NCI-H1436 treated with DMSO at 0.1 percent for 48 hours (cell line): ENCODE measurements at places on chromosomes 7 and 10.

GRCh38 chr10:44781131-44781530 is 130.0 kb upstream of the TMEM72 start:
- no peak for DNase-seq

DNA sequence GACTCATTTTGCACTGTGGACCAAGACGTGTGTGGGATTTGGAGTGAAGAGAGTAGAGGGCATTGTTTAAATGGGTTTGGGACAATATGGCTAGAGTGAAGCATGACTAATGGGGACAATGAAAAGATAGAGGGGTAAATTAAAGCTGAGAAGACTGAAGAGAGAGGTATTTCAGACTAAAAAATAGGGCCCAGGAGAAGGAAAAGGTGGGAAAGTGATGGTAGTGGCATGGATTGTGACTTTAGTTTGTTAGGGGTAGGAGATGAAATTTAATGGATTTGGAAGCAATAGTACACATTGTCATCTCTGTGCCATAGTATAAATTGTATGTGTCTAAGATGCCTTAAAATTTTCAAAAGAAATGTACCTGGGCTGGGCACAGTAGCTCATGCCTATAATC is 18.2 kb downstream of the CDK1 start:
- no peak for DNase-seq

GRCh38 chr10:78472551-78472890 is 438.9 kb downstream of the RPS24 start:
- no peak for DNase-seq

DNA sequence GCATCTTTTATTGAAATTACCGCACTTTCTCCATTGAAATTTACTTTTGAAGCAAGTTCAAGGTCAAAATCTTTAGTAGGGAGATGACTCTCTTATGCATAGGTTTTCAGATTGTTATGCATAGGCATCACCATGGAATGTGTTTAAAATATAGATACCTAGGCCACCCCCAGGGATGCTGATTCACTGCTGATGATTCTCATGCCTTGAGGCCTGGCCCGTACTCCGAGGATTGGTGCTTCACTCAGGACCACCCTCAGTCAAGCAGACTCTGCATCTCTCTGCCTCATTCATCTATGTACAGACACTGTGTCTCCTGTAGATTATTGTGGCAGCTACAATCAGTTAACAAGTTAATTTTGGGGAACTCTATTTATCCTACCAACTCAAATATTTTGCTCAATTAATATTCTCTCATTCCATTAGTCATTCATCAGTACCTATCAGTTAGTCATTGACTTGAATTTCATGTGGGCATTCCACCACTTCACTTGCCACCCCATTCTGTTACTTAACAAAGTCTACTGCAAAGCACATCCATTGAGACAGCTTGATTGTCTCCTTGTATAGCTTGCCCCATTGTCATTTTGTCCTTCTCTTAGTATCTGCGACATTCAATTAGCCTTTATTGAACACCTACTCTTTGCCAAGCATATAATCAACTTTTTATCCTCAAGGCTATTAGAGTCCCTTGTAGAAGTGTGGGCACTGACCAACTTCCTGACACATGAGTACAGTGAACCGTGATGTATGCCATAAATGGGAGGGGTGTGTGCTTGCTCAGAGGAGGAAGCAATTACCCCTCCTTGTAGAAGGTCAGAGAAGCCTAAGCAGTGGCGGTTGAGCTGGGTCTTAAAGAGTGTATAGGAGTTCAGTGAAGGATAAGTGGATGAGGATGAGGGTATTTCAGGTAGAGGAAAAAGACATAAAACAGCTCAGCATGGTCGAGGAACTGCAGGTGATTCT is 255.6 kb upstream of the BMPER start:
- DNase-seq, result no peak

GRCh38 chr7:97801108-97801507 is 69.2 kb downstream of the TAC1 start:
- no peak for DNase-seq

- no peak for DNase-seq
These were observed 183.1 kb downstream of the TAX1BP1 start for GRCh38 chr7:27922907-27923641.

DNA sequence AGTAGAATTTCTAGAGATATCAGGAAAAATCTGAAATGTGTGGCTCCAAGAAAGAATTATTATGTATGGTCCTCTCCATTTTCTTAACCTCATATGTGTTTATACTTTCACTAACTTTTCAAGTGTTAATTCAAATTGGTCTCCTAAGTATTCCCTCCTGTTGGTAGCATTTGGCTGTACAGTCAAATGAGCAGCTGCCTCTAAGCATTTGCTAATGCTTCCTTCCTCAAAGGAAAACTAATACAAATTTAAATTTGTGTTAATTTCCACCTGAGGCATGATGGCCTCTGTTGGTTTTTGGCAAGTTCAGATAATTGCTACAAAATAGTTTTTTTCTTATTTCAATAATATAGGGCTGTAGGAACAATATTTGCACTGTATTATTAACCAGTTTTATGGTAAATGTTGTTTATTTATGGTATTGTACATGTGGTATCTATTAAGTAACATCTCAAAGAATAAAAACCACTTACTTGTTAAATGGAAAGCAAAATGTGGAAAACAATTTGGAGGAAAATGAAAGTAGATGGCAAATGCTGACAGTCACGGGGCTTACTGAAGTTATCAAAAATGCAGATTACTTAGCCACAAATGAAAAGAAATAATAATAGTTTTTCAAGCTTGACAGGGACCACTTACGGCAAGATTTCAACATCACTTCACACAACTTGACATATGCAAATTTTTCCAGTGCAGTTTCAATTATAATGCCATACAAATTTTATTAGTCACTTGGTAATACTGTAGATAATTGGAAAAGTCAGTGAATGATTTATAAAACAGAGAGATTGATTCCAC is 299.3 kb upstream of the MEOX2 start:
- DNase-seq, result no peak

DNA sequence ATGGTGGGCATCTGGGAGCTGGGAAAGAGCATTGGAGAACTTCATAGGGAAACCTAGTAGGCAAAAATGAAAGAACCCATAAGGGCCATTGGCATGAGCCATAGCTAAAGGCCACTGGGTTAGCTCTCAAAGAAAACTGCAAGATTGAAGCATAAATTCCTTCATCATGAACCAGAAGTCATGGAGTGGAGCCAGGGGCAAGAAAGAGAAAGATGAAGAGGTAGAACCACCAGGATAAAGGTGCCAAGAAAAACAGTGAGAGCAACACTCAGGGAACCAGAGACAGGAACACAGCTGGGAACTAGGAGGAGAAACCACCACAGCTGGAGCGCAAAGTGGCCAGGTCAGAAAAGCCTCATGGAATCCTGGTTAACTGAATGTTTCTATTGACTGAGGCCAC is 11.5 kb upstream of the SGMS1 start:
- DNase-seq, result no peak

- DNase-seq, result no peak
These were observed 109.9 kb downstream of the ZMIZ1 start for GRCh38 chr10:79178614-79179163.

DNA sequence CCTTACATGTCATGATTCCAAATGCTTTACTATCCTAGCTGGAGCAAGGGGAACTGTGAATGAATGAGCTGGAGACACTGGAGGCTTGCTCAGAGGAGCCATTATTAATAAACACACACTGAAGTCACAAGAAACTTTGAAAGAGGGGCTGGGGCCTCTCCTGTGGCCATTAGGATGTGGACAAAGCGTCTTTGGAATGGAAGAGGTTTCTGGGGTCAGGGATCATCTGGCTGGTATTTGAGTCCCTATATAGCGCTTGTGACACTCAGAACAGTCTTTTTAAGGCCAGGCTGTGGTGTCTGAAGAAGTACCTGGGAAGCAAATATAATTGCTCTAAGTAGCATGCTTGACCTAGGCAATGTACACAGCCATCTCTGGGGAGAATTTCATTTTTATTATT is 193.0 kb downstream of the JCAD start:
- DNase-seq, result no peak

DNA sequence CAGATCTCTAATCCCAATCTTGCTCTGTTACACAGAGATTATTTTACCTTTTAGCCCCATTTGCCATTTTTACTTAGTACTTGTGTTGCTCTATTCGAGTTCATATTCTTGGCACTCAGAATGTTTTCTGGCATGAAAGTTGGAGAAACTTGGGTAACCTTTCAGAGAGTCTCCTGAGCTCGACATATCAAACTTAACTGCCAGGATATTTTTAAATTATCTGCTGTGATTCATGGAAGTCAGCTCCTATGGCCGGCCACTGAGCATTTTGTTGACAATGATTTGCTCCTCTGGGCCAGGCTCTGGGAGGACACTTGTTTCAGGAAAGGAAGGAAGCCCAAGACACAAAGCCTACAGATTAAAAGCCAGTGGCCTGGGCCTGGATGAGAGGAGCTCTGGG is 396.7 kb downstream of the TNS3 start:
- no peak for DNase-seq

DNA sequence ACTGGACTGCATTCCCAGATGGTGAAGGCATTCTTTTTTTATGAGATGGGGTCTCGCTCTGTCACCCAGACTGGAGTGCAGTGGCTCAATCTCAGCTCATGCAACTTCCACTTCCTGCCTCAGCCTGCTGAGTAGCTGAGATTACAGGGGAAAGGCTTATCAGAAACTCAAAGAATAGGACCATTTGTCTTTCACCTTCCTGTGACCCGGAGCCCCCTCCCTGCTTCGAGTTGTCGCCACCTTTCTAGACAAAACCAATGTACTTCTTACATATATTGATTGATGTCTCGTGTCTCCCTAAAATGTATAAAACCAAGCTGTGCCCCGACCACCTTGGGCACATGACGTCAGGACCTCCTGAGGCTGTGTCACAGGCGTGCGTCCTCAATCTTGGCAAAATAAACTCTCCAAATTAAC is 1.8 kb upstream of the METTL27 start:
- no peak for DNase-seq

DNA sequence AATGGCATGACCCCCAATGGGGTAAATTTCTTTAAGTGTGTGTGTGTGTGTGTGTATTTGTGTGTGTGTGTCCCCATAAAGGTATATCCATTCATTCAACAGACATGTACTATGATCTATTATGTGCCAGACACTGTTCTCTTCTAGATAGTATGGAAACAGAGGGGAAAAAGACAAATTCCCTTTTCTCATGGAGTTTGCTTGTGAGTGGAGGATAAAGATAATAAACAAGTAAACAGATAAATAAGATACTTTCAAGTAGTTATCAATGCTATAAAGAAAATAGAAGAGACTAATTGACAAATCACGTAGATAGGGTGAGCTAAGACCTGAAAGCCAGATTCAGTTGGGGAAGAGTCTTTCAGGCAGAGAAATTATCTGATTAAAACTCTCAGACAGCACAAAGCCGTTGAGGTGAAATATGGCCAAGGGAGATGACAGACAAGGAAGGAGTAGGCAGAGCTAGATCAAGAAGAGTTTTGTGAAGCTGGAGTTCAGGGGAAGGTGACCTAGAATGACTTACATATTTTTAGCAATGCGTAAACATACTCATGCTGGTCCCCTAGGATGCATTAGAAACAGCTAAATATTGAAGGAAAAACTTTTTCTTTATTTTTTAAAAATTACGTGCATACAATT is 45.2 kb upstream of the DMTF1 start:
- no peak for DNase-seq

GRCh38 chr10:52409195-52409594 is 95.1 kb downstream of the DKK1 start:
- DNase-seq, result no peak

- DNase-seq, result no peak
These were observed 103.0 kb downstream of the NXPH1 start for GRCh38 chr7:8536431-8536830.

DNA sequence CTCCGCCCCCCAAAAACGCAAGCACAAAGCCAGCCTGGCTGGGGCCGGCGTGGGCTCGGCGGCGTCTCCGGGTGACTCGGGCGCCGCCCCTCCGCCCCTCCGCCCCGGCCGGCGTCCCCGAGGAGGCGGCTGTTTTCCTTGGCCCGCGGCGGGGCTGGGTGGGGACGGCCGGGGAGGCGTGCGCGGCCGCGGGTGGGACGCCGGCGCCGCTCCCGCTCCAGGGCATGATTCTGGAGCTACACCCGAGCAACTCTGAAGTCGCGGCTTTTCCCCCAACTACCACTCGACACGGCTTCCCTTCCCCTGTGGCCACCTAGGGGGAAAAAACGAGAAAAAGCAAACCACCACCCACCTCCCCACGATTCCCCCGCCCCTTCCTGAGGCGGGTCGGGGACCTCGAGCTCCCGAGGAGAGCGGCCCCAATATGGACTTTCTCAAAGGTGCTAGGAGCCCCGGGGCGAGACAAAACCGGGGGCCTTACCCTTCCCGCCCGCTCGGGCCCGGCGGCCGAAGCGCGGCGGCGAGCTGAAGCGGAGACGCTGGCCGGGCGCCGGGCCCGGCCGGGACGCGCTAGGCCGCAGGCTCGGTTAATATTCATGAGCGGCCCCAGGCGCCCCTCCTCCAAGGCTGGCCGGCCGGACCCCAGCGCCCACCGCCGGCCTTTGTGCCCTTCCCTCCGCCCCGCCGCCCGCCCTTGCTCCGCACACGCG is 856 bp downstream of the ARHGAP21 start:
- DNase-seq, result no peak

DNA sequence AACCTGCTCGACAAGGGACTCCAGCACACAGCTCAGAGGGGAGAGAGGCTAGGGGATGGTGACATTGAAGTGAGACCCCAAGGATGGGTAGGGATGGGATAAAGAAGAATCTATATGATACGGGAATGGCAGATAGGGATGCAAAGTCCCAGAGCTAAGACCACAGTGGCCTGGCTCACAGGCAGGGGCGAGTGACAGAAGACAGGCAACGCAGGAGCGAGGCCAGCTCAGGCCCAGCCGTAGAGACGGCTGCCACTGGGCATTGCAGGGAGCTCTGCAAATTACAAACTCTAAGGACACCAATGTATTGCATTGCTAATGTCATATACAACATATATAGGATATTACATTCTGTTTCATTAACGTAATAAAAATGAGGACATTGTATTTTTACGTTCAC is 131.4 kb downstream of the TCERG1L start:
- no peak for DNase-seq

DNA sequence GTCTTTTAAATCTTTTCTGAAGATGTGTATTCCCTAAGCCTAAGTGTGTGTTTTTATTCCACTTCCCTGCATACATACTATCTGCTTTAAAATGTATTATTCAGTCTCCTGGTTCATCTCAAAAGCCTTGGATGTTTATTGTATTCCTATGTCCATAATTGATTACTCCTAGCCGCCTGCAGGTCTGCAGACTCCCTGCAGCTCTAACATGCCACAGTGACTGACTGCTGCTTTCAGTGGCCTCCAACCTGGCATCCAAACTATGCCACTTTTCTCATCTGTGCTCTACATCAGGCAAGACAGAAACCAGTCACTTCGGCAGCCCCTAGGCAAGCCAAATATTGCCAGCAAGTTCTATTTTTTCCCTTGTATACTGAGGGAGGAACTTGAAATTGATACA is 81.7 kb downstream of the ABCA13 start:
- DNase-seq, result no peak
